ENCODE measurements at places on chromosomes 5 and 9.

- no peak for DNase-seq
Observed at GRCh38 chr9:5402217-5402616, 35.5 kb downstream of the PLGRKT start.

- no peak for DNase-seq
Observed at GRCh38 chr5:156356238-156356637, 29.3 kb downstream of the SGCD start.

- DNase-seq: no peak
Observed at GRCh38 chr5:67528953-67529352, 332.4 kb upstream of the CD180 start.

DNA sequence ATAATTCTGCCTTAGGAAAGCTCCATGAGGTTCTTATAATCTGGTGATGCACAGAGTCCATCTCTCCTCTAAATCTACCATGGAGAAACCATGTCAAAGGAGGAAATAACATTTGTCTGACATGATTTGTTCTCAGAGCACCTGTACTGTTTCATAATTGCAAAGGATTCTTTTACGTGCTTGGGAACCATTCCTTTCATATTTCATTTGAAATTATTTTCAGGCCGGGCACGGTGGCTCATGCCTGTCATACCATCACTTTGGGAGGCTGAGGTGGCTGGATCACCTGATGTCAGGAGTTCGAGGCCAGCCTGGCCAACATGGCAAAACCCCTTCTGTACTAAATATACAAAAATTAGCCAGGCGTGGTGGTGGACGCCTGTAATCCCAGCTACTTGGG lies 65.4 kb downstream of the UGCG start:
- no peak for DNase-seq

DNA sequence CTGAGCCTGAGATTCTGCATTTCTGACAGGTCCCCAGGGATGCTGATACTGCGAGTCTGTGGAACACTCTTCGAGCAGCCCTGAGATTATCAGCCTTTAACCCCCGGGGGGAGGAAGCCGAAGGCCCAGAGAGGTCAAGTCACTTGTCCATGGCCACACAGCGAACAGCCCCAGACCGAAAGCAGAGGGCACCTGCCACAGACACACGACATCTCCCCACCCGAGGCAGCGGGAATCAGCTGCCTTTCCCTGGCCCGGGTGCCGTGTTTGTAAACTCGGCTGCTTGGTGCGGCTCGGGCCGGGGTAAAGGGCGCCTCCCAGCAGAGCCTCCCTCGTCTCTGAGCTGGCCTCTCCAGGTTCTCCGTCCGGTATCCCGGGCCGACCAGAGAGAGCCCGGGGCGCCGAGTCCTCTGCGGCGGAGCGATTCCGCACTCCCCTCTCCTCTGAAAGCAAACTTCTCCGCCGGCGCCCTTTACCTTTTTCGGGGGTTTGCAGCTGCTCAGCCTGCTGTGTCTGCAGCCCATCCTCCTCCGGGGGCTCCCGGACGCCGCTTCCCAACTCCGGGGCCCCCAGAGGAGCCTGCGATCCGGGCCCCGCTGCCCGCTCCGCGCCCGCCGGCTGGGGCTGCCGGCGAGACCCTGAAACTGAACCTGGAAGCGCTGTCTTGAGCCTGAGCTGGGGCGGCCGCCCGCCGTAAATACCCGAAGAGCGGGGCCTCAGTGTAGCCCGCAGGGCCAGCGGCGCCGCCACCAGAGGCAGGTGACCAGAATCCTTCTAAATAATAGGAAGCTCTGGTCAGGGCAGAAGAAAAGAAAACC lies at the start of gene CCDC69:
CCDC69 (minus strand) TSS at position 646 of the 818 bp plus-strand sequence; CDS start at position 524, 122 bp downstream.
- DNase-seq: peak; percentile 62

GRCh38 chr9:101569741-101570501 lies 24.8 kb downstream of the PPP3R2 start:
- DNase-seq: peak; percentile 47

- DNase-seq: no peak
Observed at GRCh38 chr9:98869866-98870265, 62.4 kb downstream of the GALNT12 start.

DNA sequence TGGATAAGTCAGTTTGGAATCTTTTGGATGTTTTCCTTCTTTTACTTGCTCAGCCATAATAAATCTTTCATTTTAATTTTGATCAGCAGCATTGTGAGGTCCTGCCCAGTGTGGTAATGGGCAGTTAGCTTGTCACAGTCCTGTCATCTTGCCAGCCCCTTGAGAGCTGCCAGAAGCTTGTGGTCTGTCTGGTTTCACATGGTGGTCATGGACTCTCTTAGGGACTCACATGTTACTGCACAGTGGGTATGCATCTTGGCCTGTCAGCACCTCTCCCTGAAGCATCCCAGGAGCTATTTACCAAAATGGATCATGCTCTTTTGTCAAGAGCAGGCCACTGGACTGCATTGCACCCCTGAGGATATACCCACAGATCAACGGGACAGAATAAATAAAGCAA lies 60.3 kb downstream of the DAPK1 start:
- no peak for DNase-seq

- no peak for DNase-seq
Observed at GRCh38 chr5:172849606-172850453, 15.8 kb downstream of the ERGIC1 start.

- no peak for DNase-seq
Observed at GRCh38 chr5:133927300-133928180, 40.9 kb downstream of the C5orf15 start.

GRCh38 chr9:95760791-95761190 lies 114.7 kb upstream of the ERCC6L2 start:
- DNase-seq: no peak

- DNase-seq: no peak
Observed at GRCh38 chr5:118430076-118430475, 558.3 kb downstream of the DTWD2 start.

DNA sequence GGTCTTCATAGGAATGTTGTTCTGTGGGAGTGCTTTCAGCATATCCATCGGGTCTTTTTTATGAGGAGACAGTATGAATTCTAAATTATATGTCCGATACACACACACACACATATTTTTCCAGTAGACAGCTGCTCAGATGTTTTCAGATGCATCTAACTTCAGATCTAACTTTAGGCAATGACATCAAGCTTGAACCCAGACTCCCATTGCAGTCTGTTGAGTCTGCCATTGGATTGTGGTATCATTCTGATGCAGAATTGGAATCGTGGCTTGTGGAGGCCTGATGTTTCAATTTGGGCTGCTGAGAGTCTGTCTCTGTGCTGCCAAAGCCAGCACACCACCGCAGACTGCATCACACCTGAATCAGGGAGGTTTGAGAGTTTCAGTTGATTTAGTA lies 376.4 kb downstream of the OSTF1 start:
- no peak for DNase-seq
